ENCODE measurements at places on chromosomes 7 and 10.
A peak's percentile ranks its signal among the peaks of the same experiment; 100 is the strongest.

DNA sequence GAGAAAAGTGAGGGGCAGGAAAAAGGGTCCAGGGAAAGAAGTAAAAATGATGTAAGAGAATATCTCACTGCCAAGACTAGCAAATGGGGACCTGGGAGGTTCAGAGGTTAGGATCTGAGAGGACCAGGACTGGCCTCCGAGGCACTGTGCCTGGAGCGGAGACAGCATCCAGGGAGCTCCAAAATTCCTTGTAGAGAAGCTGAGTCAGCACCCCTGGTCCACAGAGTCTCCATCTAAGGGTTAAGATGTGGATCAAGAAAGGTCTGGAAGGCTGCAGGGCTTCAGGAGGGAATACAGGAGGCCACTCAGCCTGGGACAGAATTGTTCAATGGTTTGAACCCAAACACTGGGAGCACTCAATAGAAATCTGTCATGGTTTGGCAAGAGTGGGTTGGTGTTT, 30.6 kb downstream of the ZNF503 start:
- no peak for DNase-seq

GRCh38 chr7:552868-553635, 33.4 kb upstream of the PDGFA start:
- DNase-seq: no peak

DNA sequence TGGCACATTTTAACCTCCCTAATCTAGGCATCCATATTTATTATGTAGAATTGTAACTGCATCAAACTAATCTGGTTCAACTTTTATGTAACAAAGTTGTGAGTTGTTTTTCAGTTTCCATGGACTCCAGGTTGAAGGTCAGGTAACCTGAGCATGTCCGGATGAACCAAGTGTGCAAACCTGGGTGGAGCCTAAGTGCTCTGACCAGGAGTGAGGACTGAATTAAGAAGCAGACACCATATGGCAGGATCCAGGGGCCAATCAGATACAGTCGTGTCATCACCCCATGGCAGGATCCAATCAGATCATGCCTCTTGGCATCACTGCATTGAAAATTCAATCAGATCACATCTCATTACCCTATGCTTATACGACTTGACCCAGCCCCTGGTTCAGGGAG, 41.2 kb upstream of the PHYHIPL start:
- no peak for DNase-seq

DNA sequence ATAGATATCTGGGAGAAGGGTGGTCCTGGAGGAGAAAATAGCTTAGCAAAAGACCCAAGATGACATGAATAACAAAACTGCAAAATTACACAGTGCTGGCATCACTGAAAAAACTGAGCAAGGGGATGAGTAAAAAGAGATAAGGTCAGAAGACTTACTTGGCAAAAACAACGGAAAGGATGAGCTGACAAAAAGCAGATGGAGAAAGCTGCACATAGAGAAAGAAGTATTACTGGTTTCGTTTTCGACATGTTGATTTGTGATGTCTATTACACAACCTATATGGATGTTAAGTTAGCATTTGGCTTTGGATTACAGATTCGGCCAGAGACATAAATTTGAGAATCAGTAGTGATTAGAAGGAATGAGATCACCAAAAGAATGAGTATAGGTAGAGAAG, 132.1 kb downstream of the MACC1 start:
- no peak for DNase-seq

DNA sequence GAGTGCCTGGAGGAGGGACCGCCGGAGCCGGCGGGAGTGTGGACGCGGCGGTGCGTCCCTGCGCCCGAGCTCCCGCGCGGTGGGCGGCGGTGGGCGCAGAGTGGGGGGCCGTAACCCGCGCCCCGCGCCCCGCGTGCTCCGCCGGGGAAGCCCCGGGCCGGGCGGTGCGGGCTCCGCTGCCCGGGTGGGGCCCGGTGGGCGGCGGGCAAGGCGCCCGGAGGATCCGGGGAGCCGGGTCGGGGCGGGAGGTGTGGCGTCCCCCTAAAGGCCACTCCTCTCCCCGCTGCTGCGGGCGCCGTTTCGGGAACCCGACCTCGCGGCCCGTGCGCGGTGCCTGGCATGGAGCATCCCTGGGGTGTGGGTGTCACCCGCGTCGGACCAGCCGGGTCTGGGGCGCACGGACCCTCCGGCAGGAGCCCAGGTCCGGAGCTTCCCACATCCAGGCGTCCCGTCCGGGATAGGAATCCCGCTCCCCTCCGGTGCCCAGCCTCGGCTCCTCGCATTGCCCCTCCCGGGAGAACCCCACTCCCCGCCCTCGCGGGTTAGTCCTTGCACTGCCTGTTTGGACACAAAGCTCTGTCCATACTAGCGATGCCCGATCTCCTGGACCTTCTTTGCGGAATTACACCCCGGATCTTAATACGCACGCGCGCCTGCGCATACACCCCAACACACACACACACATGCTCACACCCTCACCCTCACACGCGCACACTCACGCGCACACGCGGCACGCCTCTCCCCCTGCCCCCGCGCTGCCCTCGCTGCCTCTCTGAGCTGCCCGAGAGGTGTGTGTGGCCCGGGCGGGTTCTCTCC, 723 bp downstream of the MTURN start:
- peak; percentile 36 for DNase-seq

DNA sequence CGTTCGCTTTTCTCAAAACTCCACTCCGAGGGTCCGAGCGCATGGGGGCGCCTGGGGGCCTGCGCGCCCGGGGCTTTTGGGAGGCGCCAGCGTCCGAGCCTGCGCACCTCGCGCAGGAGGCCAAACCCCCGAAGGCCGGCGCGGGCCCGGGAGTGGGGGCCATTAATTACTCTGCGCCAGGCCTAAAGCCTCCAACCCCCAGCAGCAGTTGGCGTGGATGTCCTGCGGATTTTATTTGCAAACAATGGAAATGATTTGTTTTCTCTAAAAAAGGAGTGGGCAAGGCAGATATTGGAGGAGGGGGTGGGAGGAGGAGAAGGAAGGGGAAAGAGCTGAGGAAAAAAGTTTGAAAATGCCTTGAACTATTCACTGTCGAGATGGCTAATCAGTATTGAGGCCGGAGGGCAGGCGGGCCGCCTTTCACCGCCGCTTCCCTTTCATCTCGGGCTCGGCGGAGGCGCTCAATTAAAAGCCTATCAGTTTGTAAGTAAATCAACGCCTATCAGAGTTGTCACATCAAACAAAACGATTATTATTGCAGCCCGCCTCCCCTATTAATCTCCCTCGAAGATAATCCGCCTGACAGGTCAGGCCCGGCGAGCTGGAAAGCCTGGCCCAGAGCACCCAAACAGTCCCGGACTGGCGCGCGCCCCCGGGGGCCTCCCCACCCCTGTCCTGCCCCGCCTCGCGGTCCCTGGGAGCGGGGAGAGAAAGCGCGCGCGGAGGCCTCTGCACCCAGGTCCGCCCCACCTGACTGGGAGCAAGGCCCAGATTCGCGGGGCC, 3.4 kb upstream of the ZNF503 start:
- DNase-seq: no peak
